Left lobe of liver (tissue), 2 donors: ENCODE measurements at places on chromosomes 12 and 14. TPM values are rescaled to one million over a fixed set of nuclear protein-coding genes. Genes with fewer than 3 reads are reported as not detected.

Gene NEUROD4
- not detected for total RNA-seq

Gene RPS6KA5
- 1.4 TPM for total RNA-seq

Gene EFCAB11
- 1.2 TPM for total RNA-seq

Gene CDC42BPB
- 45.0 TPM for total RNA-seq

Gene CD69
- 0.53 TPM for total RNA-seq

DNA sequence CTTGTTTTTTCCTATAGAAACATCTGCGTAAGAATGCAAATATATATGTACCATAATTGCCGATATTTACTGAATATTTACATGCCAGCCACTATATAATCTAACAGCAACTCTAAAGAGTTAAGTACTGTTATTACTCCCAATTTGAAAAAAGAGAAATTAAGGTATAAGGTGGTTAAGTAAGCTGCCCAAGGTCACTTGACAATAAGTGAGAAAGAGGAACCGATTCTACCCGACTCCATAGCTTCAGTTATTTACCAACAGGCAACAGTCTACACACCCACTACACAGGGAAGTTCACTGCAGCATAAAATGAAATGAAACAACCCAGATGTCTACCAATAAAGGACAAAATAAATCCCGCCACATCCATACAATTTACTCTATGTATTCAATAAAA is 1.1 kb downstream of the MIS18BP1 start:
- no peak for DNase-seq

GRCh38 chr12:102722147-102722546 is 194.9 kb downstream of the PAH start:
- DNase-seq = no peak

DNA sequence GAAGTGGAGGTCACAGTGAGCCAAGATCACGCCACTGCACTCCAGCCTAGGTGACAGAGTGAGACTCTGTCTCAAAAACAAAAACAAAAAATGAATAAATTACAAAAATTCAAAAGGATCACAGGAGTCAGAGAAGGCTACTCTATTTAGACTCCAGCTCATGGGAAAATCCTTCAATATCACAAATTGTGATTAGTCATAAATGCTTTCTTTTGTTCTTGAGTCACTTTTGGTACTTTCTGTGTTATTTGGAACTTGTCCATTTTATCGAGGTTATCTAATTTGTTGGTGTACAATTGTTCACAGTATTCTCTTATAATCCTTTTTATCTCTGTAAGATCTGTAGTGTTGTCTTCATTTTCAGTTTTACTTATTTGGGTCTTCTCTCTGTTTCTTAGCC is 18.9 kb downstream of the ALDH2 start:
- DNase-seq = no peak

GRCh38 chr12:68327896-68328295 is 4.3 kb downstream of the MDM1 start:
- no peak for DNase-seq

DNA sequence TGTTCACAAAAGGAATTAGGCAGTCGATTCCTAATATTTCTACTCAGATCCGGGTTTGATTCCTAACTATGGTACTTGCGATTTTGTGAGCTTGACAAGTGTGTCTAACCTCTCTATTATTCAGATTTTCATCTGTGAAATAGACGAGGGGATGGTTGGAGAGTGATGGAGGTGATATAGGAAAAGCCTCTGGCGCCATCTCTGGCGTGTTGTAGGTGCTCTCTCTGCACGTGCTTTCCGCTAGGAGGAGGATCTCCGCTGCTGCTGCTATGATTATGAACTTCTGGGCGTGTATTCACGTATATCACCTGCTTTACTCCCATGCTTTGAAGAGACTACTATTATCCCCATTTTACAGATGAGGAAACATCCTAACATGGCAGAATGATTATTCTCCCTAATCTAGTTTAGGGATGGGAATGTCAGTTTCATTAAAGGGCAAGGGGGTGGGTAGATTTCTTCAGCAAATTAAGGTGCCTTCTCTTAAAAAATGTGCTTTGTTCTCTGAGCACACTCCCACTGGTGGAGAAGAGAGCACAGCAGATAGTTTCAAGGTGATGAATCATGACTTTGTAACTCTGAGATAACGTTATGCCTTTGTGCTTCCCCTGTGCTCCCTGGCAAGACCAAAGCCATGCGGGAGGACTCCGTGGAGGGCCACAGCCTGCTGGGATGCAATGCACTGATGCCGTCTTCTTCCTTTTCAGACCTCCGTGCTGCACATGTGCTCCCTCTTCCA is 97.1 kb downstream of the PRIMA1 start:
- DNase-seq = no peak

GRCh38 chr12:12127304-12127703 is 56.6 kb downstream of the BCL2L14 start:
- no peak for DNase-seq

- no peak for DNase-seq
These were observed 594 bp downstream of the ARHGDIB start for GRCh38 chr12:14960548-14961465.

DNA sequence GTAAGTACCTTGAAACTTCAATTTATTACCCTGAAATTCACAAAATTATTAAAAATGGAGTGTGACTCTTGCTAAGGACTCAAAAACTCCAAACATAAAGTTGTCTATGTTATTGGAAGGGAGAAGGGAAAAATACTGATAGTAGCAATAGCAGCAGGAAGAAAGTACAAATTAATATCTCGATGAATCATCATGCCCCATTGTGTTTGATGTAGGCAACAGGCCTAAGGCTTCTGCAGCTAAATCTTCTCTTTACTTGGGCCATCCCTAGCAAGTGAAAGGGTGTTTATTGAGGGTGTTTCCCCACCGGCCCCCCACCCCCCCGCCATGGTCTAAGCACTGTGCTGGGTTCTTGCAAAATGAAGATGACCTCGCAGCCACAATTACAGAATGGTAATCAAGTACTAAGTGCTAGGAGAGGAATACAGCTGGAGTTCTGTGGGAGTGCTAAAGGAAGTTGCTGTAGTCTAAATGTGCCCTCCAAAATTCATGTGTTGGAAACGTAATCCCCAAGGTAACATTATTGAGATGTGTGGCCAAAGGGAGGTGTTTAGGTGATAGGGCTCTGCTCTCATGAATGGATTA is 76.5 kb downstream of the SNAPC1 start:
- DNase-seq = no peak
